ENCODE measurements at places on chromosomes 5 and 9.

DNA sequence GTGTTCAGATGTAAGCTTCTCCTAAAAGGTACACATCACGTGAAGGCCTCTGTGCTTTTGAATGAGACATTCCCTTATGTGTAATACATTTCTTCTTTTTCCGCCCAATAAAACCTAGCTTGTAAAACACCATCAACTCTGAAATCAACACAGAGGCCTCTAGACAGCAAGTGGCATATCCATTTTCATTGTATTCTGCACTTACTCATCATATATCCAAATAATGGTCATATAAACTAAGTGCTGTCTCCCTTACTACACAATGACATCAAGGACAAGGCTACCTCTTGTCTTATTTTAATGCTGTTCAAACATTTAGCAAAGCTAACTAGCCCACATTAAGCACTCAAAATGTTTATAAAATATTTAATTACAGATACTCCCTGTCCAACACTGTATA, 108.5 kb downstream of the ELAVL2 start:
- peak; percentile 77 for DNase-seq

- DNase-seq, result no peak
Observed at GRCh38 chr9:21402386-21403251, 6.3 kb upstream of the IFNA8 start.

DNA sequence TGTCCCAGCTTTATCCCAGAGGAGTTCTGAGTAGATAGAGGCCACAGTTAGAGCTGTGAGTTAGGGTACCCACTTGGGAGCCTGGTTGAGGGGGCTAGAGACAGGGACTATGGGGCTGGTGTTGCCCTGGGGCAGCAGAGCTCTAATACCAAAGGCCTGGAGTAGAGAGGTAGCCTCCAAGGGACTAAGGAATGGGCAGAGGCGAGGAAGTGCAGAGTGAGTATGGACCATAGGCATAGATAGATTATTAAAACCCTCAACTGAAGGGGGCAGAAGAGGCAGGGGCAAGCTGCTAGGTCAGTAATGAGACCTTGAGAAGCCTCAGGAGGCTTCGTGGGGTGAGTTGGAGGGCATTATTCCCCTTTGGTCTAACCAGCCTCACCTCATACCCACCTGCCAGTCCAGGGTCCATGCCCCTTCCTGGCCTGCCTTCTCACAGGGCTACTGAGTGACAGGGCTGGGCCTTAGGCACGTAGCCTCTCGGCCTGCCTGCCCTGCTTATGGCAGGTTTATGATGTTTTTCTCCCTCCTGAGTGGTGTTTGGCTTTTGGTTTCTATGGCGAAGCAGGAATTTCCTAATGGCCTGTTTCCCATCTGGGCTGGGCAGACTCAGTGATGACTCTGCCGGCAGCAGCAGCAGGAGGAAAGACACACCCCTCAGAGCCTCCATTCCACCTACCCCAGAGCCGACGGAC, 8.0 kb downstream of the PDLIM4 start:
- DNase-seq, result peak; percentile 92

- DNase-seq, result no peak
Observed at GRCh38 chr5:19035816-19036215, 952.2 kb downstream of the CDH18 start.

- peak; percentile 45 for DNase-seq
Observed at GRCh38 chr9:82031538-82032280, 43.1 kb downstream of the SPATA31D1 start.

DNA sequence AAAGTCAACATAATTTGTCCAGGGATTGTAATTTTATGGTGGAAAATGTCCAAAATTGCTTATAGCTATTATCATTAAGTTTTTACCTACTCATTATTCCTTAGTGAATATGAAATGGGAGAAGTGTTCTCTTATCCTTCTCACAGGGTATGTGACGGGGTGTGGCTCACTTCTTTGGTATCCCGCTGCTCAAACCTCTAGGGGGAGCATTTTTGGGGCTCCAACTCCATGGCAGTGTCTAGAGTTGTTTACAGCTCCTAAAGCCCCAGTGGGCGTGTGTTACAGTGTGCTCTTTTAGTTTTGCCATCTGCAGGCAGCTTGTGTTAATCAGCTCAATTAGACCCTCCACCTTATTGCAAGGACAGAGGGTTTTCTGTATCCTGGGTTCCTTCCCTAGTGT, 89.4 kb downstream of the CDKN2A start:
- peak; percentile 13 for DNase-seq

DNA sequence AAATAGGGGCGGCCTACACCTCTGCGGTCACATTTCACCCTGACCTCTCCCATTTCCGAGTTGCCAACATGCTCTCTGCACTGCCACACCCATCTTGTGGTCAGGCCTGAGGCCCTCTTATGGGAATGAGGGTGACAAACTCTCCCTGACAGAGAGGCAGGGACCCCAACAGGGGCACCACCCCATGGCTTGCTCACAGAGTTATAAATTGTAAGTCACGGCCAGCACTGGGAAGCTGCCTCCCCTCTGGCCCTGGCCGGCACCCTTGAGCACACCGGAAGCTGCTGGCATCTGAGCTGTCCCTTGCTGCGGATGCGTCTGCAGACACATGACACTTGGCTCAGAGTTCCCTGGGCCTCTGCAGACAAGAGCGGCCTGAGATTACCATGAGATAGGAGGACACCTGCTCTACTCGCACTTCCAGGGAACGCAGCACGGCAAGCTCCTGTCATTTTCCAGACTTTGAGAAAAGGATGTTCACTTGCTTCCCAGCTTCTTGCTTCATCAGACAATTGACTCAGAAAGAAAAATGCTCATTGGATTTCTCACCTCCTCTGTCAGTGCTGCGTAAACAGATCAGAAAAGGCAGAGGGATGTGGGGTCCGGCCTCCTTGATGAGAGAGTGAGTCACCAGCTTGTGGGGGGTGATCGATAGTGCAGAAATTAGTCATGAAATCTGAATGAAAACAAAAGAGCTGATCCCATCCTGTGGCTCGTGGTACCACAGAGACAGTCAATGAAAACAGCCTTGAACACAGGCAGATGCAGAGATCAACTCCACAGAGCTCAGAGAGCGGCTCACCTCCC, 269.8 kb downstream of the SYK start:
- peak; percentile 75 for DNase-seq

DNA sequence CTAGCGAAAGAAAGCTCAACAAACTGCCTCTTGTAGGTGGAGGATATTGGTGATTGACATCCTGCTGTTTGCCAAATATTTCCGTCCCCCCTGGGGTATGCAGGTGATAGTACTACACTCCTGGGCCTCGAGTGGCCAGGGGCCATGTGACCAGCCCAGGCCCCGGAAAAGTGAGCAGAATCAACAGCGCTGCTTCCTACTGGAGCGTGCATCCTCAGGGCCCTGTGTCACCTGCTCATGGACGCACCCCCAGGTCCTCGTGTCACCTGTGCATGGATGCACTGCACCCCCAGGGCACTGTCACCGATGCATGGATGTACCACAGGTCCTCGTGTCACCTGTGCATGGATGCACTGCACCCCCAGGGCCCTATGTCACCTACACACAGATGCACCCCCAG, 43.8 kb downstream of the ADAMTS16 start:
- no peak for DNase-seq

- no peak for DNase-seq
Observed at GRCh38 chr5:132267166-132267739, 9.8 kb downstream of the PDLIM4 start.

DNA sequence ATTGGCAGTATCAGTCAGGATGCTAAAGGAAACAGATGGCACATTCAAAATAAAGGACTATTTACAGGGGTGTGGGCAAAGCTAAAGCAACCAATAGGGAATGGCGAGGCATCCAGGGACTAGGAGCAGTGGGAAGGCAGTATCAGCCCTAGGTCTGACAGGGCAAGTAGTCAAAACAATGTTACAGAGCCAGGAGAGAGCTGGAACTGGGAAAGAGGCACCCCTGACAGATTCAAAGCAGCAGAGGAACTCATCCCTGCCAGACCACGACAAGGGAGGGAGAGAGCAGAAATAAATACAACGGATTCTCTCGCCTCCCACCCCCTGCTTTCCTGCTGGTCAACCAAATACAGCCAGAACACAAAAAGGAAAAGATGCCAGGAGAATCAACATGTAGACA, 371.5 kb downstream of the NR2F1-AS1 start:
- DNase-seq, result no peak

DNA sequence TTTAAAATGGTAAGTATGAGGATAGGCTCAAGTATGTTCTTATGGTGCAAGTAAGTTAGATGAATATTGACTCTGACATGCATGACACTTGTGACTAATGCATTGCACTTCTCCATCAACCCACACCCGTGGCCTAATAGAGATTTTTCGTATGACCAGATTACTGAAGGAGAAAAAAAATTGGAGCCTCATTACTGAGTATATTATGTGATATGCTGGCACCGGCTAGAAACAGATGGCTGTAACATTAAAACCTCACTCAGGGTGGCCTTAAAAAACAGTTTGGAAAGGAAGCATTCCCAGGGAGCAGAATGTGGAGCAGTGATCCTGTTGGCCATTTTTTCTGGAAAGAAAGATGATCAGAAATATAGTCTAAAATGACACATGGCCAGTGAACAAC, 766.4 kb downstream of the PRELID2 start:
- no peak for DNase-seq

Measured in PC-3 (cell line).